ENCODE measurements at places on chromosomes 3 and 15.

DNA sequence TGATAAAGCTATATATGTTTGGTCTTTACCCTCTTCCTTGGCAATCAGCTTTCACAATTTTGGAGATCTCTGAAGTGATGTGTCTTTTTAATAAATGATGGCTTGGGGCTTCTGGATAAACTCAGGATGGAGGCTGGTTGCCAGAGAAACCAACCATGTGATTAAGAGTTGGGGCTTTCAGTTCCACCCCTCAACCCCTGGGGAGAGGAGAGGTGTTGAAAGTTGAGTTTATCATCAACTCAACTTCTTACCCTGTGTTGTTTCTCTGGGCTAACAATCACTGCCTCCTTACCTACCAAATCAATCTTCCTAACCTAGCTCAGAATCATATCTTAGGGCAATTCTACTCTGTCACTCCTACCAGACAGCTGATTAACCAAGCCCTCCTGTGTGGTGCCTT is 735.8 kb downstream of the ZPLD1 start:
- no peak for DNase-seq

GRCh38 chr15:98324341-98324970 is 323.9 kb upstream of the IGF1R start:
- no peak for DNase-seq

DNA sequence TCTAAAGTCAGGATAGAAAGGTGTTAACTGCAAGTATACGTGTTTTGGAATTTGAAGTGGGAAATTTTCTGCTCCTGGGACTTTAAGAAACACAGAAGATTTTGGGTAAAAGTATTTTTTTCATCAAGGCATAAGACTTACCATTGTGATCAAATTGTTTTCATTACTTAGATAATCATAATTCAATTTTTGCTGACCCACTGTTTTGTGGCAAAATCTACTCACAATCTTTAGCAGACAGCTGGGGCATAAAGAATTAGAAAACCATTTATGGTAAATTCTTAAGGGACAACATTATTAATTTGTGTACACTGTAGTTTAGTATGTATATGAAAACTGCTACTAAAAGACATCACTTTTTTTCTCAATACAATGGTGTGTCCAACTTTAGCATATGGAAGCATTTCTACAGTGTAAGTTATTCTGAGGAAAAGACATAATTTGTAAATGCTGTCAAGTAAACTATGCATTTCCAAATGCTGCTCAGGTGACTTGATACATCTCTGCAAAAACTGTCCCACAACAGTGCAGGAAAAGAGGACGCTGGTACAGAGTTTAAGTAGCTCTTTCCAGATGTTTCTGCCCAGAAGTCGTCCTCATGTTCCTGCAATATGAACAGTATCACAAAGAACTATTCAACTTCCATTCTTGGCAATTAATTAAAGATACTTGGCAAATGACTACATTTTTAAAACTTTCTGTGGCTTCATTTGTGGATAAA is 52.3 kb downstream of the THSD4 start:
- no peak for DNase-seq

- no peak for DNase-seq
These were observed 34.3 kb downstream of the CNOT10 start for GRCh38 chr3:32719335-32719734.

DNA sequence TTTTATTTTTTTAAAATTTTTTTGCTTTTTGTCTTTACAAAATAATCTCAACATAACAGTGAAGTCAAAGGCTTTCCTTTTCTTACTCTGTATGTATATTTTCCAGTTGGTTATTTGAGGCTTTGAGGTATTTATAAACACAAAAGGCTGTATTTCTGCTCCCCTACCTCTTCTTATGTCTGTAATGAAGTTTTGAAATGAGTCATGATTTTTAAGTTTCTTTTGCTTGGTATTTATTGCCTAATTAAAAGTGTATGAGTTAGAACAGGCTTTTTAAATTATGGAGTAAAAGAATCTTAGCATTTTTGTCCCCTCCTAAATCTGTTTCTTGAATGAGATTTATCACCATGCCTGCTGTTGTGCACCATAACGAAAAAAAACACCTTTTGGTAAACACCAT is 66.0 kb downstream of the DCUN1D1 start:
- no peak for DNase-seq

- no peak for DNase-seq
These were observed 175.9 kb downstream of the PDZRN3 start for GRCh38 chr3:73448761-73449301.

- no peak for DNase-seq
These were observed 90.2 kb upstream of the VGLL4 start for GRCh38 chr3:11733914-11734313.

DNA sequence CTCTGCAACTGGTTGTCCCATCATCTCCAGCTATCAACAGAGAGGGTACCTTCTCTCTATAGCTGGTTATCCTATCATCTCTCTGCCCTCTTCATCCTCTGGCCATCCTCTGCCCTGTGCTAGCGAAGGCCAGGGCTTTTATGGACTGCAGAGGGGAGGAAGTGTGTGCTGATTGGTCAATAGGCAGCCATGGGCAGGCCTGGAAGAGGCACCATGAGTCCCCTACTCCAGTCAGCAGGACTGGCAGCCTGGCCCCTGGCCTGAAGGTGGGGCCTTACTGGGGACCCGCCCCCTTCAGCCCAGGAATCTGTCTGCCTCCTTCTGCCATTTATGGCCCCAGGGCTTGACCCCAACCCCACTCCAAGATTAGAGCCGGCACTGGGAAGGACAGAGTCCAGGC is 10.4 kb upstream of the TRIM59 start:
- no peak for DNase-seq

- peak; percentile 56 for DNase-seq
These were observed 5.2 kb downstream of the GNAI2 start for GRCh38 chr3:50241163-50241562.

GRCh38 chr3:129888771-129889170 is 4.7 kb downstream of the TMCC1 start:
- DNase-seq, result no peak

DNA sequence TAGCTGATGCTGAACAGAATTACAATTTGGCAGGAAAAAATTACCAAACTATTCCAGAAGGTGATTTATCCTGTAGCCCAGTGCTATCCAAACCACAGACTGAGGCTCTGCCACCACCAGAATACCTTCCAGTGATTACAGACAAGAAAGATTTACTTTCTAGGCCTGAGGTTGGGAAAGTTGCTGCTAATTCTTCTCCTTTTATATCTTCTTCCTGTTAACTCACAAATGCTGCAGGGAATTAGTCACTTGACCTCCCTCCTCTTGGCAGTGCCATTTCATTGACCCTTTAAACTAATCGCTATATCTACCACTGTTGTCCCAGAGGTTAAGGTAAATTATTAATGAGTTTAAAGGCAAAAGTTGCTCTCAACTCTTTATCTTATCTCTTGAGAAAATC is 118.4 kb downstream of the CTNNB1 start:
- no peak for DNase-seq

GRCh38 chr3:52023860-52024764 is 28.4 kb upstream of the RPL29 start:
- DNase-seq, result no peak

GRCh38 chr3:39122813-39123212 is 15.3 kb downstream of the TTC21A start:
- DNase-seq, result no peak

DNA sequence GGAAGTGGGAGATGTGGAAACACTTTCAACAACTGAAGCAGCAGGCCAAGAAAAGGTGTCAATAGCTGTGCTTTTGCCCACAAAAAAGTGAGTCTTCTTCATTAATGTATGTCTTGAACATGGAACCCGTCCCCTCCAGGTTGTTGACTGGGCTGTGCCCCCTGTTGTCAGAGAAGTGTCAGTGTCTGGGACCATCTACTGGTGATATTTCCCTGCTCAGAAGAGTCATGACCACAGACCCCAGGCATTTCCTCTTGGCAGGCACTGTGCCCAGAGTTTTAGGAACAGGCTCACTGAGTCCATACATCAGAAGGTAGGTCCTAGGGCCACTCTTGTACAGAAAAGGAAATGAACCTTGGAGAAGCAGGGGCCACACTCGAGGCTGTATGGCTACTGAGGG is 54.8 kb upstream of the LARS2 start:
- no peak for DNase-seq

DNA sequence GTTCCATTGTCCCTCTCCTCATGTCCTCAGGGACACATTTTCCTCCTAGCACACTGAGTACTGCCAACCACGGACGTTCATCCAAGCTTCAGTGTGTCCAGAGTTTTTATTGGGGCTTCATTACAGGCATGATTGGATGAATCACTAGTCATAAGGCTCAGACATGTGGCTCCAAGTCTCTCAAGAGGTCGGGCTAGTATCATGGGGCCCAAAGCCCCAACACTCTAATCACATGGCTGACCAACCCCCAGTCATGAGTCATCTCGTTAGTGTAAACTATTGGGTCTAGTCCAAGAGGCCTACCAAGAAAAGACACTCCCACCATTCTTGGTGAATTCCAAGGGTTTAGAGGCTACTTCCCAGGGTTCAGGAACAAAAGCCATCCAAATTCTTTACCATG is 4.4 kb downstream of the TERC start:
- DNase-seq, result no peak

DNA sequence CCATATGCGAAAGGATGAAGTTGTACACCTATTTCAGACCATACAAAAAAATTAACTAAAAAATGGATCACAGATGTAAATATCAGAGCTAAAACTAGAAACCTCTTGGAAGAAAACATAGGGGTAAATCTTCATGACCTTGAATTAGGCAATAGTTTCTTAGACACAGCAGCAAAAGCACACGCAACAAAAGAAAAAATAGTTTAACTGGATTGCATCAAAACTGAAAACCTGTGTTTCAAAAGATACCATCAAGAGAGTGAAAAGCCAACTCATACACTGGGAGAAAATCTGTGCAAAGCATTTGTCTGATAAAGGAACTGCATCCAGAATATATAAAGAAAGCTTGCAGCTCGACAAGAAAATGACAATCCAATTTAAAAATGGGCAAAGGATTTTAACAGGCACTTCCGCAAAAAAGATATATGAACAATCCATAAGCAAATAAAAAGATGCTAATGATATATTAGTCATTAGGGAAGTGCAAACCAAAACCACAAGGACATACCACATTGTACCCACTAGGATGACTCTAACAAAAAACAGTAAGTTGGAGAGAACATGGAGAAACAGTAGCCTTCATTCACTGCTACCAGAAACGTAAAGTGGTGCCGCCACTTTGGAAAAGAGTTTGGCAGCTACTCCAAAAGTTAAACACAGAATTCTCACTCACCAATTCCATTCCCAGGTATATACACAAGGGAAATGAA is 263.1 kb downstream of the ADAMTS17 start:
- DNase-seq, result no peak

GRCh38 chr15:58165661-58166060 is 27.5 kb downstream of the AQP9 start:
- no peak for DNase-seq

DNA sequence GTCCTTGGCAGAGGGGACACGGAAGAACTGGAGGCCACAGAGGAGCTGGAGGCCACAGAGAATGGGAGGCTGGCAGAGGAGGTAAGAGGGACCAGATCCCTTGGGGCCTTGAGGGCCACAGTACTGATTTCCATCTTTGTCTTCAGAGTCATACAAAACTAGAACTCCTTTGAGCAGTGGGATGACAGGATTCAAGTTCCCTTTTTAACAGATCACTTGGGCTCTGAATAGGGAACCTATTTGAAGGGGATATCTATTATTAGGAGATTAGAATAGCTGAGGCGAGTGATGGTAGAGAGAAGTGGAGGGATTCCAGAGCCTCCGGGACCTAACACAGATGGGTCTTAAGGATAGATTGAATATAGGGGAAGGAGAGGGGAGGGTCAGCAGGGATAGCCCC is 55.7 kb downstream of the OXNAD1 start:
- no peak for DNase-seq

DNA sequence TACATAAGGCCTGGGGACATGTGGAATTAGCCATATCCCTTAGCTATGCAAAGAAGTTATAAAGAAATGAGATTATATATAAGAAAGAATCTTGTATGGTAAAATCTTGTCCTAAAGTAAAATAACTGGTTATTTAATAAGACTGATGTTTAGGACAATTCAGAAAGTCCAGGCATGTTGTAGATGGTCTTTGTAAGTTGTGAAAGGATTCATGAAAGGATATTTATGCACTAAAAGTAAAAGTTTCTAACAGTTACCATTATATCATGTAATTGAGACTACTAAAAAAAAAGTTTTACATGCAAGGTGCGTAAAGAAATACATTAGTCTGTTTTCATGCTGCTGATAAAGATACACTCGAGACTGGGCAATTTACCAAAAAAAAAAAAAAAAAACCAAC is 146.3 kb downstream of the FMN1 start:
- no peak for DNase-seq

- DNase-seq, result no peak
These were observed 21.7 kb upstream of the SYN2 start for GRCh38 chr3:11982341-11982941.

GRCh38 chr3:141452045-141452444 is 34.8 kb upstream of the RASA2 start:
- peak; percentile 70 for DNase-seq

DNA sequence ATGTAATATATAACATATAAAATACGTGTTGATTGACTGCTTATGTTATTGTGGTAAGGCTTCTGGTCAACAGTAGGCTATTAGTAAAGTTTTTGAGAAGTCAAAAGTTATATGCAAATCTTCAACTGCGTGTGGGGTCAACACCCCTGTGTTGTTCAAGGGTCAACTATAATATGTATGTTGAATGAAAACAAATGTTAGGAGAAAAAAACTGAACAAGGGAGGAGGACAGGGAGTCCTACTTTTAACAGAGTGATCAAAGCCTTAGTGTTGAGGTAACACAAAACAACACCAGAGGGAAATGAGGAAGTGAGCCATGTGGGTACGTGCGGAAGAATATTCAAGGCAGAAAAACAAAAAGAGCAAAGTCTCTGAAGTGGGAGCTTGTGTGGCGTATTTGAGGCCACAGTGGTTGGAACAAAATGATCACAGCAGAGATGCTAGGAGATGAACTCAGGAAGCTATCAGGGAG is 62.5 kb downstream of the SFMBT1 start:
- DNase-seq, result no peak

GRCh38 chr15:95405447-95405846 is 925.1 kb upstream of the NR2F2 start:
- DNase-seq, result no peak

DNA sequence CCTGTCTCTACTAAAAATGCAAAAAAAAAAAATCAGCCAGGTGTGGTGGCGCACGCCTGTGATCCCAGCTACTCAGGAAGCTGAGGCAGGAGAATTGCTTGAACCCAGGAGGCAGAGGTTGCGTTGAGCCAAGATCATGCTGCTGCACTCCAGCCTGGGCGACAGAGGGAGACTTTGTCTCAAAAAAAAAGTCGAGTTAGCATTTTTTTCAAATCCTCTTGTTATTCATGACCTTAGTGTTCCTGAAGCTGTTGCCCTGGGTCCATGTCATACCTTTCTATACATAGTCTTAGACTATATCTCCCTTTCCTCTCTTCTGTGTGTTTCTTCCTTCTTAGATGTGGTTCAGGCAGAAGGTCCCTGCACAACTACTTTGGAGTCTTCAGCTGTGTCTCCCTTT is 6.4 kb downstream of the FMN1 start:
- DNase-seq, result no peak

DNA sequence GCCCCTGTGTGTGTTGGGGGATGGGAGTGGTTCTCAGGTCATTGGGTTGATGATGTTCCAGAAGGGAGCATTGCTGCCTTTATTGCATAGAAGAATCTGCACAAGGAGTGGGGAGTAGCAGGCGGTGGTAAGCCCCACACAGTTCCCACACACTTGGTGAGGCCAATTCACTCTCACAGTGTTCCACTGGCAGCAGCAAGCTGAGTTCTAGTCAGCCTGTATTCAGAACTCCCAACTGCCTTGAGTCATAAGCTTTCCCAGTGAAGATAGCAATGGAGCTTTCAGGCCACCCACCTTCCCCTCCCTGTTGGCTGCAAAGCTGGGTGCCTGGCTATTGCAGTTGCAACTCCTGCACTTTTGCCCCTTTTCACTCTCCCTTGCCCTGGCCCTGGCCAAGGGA is 181.1 kb upstream of the RBMS3 start:
- no peak for DNase-seq
